ENCODE measurements at places on chromosomes 6 and 20. TPM values are rescaled to one million over a fixed set of nuclear protein-coding genes. Genes with fewer than 3 reads are reported as not detected.

DNA sequence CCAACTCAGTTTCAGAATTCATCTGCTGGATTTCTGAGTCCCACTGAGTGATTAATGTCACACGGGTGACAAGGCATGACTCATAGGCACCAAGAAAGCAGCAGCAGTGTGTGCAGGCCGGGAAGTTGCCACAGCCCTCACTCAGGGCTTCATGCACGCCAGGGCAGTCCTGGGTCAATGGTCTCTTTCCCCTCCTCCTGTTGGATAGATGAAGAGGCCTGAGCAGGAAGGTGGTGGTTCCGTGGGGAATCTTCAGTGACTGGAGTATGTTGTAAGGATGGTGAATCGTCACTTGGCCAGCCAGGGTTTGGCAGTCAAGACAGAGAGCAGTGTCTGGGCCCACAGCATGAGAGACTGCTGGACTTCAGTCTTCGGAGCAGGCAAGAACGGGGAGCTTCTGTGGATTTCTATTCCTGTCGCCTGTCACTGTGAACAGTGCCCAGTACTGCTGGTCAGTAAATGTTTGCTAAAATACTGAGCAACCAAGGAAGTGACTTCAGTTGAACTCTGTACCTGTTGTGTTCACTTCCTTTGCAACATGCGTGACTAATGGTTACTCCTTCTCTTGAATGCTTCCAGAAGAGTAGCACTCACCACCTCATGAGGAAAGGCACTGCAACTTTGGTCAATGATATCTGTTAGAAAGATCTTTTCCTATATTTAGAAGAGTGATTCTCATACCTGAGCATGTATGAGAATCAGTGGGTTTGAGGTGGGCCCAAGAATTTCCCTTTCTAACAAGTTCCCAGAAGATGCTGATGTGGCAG is 62.0 kb upstream of the CD93 start:
- DNase-seq, result peak; percentile 76

DNA sequence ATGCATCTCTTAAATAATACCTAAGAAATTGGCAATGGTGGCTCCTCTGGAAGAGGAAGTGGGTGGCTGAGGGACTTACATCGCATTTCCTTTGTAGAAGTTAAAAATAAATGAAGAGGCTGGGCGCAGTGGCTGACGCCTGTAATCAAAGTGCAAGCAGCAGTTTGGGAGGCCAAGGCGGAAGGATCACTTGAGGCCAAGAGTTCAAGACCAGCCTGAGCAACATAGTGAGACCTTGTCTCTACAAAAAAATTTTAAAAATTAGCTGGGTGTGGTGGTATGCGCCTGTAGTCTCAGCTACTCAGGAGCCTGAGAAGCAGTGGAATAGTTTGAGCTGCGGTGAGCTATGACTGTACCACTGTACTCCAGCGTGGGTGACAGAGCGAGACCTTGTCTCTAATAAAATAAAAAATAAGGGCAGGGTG is 12.2 kb upstream of the NCOA3 start:
- DNase-seq, result no peak

Gene MMP24
- 0.50 TPM for total RNA-seq

DNA sequence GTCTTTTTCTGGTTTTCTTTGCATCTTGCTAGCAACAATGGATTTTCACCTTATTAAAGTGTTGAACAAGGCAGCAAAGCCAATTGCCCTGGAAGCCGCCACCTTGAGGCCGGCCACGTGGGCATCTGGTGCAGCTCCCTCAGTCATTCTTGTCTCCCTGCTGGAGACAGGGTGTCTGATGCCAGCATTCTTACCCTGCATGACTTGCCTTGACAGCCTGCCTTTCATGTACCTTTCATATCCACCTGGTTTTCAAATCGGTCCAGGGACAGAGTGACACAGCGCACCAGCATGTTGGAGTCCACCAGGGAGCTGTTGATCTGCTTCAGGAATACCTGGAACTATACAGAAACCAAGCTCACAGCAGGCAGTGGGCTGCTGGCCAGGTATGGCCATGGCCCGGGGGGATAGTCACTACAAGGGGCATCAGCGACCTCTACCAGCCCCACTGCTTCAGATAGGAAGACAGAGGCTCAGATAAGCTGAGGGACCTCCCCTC is 49.8 kb downstream of the MYH7B start:
- DNase-seq, result no peak

DNA sequence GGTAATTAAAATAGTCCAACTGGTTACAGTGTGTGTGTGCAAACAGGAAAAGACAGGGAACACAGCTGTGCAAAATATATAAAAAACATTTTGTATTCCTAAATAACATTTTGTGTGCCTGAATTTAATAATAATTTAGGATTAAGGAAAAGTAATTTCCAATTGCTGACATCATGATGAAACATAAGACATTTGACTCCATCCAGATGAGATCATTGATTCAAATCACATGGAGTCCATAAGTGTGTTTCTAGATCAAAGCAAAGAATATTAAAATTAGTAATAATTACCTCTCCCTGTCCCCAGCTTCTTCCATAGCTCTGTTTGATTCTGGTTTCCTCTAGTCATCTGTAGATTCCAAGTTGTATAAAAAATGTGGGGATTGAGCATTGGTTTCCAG is 64.6 kb upstream of the BTN3A2 start:
- no peak for DNase-seq

- no peak for DNase-seq
Observed at GRCh38 chr6:14059791-14060436, 57.7 kb upstream of the CD83 start.

DNA sequence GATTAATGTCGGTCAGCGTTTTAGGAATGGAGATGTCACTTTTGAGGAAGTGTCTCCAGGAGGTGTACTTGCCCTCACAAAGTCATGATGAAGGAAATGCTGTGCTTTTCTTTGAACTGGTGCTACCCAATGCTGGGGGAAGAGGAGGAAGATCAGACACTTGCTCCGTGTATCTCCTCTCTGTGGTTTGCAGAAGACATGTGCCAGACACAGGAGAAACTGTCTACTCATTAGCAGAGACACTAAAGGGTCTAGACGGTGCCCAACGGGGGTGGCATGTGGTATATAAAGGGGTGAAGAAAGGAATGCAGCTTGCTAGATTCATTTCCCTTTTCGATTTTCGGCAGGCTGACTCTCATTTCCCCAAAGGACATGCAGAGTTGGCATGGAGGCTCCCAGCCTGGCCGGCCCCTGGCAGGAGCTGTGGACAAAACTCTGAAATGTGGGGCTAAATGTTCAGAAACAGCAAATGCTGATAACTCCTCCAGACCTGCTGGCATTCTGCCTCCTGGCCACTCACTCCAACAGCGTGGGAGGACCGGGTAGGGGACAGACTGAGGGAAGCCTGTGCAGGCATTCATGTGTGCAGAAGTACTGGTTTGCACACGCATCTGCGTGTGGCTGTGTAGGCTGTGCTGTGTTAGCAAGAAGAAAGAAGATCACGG is 59.6 kb upstream of the QKI start:
- no peak for DNase-seq

DNA sequence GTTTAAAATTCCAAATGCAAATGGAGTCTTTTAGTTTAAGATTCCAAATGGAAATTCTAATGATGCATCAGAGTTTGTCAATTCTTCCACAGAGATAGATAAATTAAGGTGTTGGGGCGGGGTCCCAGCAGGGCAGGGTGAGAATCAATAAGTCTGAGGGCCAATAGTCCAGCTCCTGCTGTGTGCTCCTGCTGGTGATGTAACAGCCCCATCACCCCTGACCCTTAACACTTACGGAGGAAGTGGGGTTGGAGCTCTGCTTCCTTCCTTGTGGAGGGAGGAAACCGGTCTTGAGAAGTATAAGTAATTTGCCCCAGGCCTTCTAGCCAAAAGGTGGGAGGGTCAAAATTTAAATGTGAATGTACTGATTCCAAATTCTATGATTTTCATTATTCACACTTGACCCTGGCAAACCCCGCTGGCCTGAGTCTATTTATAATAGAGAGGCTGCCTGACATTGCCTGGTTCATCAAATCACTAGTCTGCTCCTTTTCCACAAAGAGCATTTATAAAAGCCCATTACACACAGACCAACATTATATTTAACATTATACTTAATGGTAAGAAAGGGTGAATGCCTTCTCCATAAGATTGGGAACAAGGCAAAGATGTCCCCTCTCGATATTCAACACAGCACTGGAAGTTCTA is 17.2 kb downstream of the ZBTB2 start:
- no peak for DNase-seq

- DNase-seq, result no peak
Observed at GRCh38 chr6:11017090-11017489, 27.0 kb downstream of the ELOVL2 start.

DNA sequence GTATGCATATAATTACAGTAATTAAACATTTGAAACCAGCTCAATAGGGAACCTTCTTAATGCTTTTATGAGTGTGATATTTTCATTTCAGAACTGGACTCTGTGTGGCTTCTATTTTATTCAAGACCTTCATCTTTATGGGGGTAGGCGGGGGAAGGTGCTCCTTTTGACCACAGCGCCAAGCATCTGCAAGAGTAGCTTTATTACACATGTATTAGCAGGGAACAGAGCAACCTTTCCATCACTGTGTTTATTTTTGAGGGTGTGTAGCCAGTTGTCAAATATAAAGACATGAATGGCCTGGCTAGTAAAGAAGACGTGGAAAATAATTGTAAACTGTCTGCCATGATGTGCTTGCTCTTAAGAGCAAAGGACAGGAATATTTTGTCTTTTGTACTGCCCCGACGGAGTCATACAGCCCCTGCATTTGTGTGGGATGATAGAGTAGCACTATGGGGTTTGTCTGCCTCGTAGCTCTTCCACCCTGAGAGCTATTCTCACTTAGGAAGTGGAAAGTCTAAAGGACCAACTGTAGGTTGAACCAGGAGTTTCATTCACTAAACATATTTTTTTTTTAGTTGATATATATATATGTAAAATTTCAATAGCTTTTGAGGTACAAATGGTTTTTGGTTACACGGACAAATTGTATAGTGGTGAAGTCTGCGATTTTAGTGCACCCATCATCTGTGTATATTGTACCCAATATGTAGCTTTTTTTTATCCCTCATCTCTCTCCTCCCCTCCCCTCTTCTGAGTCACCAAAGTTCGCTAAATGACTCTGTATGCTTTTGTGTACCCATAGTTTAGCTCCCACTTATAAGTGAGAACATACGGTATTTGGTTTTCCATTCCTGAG is 91.2 kb downstream of the CARMIL1 start:
- DNase-seq, result no peak

- no peak for DNase-seq
Observed at GRCh38 chr6:169936355-169936975, 185.0 kb downstream of the ERMARD start.

DNA sequence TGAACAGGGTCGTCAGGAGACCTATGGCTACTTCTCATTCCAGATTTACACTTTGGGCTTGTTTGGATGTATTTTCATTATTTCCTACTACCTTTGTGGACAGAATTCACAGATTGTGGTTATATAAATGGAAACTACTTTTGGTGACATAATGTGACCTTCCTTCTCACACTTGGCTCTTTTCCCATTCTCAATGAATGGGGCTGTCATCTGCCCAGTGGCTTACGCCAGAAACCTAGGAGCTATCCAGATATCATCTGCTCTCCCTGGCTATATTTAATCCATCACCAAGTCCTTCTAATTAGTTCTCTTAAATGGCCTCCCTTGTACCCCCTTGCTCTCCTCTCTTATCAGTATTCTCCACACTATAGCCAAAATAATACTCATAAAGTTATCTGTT is 1606.8 kb downstream of the KHDRBS2 start:
- DNase-seq, result no peak

GRCh38 chr20:51003753-51004152 is 19.2 kb downstream of the KCNG1 start:
- no peak for DNase-seq

DNA sequence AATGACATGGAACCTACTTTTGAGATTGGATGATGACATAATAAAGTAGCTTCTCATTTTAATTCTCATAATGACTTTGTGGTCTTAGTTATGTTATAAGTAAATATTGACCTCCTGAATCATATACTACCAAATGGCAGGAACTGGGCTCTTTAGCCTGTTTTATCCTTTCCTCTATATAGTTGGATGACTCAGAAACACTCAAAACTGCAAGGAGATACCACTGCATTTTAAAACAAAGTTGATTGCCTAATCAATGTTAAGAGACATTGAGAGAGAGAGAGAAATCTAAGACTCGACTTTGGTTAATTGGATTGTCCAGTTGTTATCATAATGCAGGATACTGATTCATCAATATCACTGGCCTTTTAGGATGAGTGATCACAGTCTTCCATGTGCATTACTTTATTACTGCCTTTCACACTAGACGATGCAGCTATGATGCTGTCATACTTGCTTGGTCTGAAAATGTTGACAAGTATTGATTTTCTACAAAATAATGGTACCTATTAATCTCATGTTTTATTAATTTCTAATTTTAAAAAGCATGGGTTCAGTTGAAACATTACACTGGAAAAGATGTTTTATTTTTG is 320.0 kb downstream of the NKAIN2 start:
- DNase-seq, result no peak

DNA sequence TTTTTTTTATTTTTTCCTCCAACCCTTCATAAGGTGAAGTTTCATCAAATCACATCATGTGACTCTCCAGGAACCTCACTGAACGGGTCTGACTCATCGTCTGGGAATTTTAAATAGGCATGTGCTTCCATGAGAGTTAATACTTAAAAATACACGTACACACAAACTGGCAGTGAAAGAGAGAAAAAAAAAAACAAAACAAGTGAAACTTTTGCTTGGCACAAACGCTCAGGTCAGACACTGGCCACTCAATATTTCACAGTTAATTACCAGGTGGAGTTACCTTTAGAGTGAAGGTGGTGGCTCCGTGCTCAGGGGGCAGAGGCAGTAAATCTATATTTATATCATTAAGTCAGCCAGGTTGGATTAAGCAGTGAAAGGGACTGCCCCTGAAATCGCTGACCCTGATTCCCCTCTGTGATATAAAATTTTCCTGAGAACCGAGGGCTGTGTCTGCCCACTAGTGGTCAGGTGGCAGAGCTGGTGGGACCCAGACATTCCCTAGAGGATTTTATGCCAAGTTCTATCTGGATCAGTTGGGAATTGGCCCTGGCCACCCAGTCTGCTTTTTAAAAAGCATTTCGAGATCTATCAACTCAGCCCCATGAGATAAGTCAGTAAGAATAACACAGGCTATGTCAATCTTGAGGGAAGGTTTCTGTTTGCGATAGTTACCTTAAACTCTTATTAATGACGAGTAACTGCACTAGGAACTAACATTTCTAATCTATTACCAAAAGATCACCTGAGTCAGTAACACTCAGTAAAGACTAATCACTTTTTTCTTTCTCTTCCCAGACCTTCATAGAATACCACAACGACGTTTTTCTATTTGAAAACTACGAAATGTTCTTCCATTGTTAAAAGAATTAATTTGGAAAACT is 259.1 kb downstream of the HDGFL1 start:
- DNase-seq, result peak; percentile 92

Gene NOX3
- not detected for total RNA-seq

Measured in SJSA1 (cell line).